ENCODE measurements at places on chromosomes 11 and 22.

- no peak for DNase-seq
Measured at GRCh38 chr11:9580894-9581293, 7.4 kb downstream of the WEE1 start.

GRCh38 chr11:11451501-11452005 is 98.5 kb upstream of the CSNK2A3 start:
- peak; percentile 64 for DNase-seq

GRCh38 chr11:57279116-57279515 is 42.1 kb upstream of the APLNR start:
- no peak for DNase-seq

- DNase-seq = no peak
Measured at GRCh38 chr11:1771700-1772099, 8.0 kb upstream of the CTSD start.

GRCh38 chr11:66637557-66638176 is 836 bp upstream of the RBM4 start:
- peak; percentile 21 for DNase-seq

GRCh38 chr11:111878385-111878848 is 548 bp downstream of the FDXACB1 start:
- DNase-seq = peak; percentile 24

DNA sequence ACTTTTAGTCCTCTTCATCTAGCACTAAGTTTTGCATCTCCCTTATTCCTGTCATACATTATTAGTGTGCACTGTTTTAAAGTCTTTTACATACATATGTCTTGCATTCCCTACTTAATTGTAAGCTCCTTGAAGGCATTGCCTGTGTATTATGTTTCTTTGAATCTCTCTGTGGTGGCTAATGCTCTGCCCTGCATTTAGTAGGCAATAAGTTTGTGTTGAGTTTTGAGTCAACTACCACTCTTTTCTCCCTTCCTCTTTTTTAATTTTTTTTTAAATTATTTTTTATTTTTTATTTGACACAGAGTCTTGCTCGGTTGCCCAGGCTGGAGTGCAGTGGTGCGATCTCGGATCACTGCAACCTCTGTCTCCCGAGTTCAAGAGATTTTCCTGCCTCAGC is 78.9 kb downstream of the ZBTB16 start:
- DNase-seq = no peak

DNA sequence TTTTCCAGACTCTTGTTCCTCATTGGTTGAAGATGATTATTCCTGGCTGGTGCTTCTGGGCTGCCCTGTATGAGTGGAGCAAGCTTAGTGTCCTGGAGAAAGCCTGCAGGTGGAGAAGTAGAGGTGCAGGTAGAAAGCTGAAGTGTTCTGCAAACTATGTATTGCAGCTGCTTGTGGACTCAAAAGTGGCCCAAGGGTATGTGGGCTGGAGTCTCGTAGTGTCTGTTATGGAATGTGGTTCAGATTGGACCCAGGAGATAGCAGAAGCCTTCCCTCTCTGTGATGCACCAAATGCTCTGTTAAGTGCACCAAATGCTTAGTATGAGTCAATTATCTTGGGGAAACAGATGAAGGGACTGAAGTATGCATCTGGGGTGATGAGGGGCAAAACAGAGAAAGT is 122.8 kb upstream of the CCDC90B start:
- no peak for DNase-seq

DNA sequence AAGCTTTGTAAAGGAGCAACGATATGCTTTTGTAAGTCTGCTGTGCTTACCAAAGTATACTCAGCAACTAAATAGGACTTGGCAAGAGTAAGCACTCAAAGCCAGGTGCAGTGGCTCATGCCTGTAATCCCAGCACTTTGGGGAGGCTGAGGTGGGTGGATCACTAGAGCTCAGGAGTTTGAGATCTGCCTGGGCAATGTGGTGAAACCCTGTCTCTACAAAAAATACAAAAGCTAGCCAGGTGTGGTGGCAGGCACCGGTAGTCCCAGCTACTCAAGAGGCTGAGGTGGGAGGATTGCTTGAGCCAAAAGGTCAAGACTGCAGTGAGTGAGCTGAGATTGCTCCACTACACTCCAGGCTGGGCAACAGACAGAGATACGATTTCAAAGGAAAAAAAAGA is 67.5 kb downstream of the PAK1 start:
- no peak for DNase-seq

- peak; percentile 44 for DNase-seq
Measured at GRCh38 chr11:125281831-125282595, 117.5 kb downstream of the PKNOX2 start.

DNA sequence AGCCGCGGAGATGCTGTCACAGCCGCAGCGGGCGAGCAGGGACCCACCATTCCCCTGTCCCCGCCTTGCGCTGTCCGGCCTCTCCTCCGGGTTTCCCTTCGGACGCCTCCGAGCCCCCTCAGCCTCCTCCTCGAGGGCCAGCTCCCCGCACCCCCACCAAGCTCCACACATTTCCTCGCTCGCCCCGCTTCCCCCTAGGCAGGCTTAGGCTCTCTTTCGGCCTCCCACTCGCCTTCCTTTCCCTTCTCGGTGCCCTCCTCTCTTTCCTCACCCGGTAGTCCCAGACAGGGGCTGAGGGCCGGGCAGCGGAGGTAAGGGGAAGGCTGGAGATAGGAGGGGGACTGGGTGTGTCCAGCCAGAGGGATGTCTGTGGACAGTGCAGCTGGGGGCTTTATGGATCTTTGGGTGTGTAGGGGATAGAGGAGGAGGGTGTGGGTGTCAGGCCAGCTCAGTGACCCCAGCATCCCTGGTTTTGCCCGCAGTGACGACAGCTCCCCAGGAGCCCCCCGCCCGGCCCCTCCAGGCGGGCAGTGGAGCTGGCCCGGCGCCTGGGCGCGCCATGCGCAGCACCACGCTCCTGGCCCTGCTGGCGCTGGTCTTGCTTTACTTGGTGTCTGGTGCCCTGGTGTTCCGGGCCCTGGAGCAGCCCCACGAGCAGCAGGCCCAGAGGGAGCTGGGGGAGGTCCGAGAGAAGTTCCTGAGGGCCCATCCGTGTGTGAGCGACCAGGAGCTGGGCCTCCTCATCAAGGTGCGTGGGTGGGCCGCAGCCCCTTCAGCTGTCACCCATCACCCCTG is 1.6 kb downstream of the KCNK4 start:
- DNase-seq = no peak

GRCh38 chr11:129319201-129319600 is 56.4 kb upstream of the BARX2 start:
- no peak for DNase-seq

- DNase-seq = no peak
Measured at GRCh38 chr11:3684129-3684818, 13.1 kb upstream of the CHRNA10 start.

- no peak for DNase-seq
Measured at GRCh38 chr22:27975381-27976013, 56.4 kb upstream of the PITPNB start.

DNA sequence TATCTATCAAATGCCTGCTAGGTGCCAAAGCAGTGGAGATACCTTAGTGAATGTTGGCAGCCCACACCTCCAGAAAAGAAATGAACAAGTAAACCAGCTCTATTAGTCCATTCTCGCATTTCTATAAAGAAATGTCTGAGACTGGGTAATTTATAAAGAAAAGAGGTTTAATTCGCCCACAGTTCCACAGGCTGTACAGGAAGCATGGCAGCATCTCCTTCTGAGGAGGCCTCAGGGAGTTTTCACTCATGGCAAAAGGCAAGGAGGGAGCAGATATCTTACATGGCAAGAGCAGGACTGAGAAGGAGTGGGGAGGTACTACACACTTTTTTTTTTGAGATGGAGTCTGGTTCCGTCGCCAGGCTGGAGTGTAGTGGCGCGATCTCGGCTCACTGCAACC is 18.7 kb upstream of the ZC3H12C start:
- DNase-seq = no peak

- DNase-seq = no peak
Measured at GRCh38 chr11:47553406-47553743, 443 bp upstream of the CELF1 start.

DNA sequence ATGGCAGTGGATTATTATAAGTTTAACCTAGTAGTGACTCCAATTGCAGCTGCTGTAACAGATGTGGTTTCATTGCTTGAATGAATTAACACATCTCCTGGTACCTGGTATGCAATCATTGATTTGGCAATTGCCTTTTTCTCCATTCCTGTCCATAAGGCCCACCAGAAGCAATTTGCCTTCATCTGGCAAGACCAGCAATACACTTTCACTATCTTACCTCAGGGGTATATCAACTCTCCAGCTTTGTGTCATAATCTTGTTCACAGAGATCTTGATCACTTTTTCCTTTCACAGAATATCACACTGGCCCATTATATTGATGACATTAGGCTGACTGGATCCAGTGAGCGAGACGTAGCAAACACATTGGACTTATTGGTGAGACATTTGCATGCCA is 128.7 kb upstream of the ZC3H12C start:
- no peak for DNase-seq

DNA sequence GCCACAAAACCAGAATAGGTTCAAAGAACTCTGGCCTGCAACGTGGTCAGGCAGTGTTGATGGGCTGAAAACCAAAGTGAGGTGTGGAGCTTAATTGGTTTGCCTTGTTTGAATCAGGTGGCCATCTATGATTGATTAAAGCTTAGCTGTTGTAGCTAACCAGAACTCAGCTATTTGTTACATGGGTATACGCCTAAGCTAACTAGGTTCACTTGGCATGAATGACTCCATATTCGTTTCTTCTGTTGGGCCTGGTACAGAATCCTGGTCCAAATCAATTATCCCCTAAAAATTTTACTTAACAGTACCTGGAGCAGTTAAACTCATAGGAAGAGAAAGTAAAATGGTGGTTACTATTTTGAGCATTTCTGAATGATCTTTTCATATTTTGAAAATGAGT is 7.7 kb upstream of the BAIAP2L2 start:
- DNase-seq = no peak

DNA sequence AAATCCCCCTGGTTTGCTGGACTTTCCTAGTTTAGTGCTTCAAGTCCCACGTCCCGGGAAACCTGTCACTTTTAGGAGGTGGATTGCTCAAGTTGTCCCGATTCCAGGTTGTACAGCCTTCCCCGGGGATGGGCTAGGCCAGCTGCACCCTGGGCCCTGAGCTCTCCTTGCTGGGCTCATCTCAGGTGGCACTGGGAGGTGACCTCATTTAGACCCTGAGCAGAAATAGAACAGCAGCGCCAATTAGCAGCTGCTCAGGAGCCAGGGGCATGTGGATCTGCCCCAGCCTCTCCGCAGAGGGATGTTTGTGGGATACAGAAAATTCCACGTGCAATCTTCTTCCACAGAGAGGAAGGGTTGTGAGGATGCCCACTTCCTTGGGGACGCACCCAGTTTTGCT is 9.6 kb upstream of the CERK start:
- DNase-seq = no peak

DNA sequence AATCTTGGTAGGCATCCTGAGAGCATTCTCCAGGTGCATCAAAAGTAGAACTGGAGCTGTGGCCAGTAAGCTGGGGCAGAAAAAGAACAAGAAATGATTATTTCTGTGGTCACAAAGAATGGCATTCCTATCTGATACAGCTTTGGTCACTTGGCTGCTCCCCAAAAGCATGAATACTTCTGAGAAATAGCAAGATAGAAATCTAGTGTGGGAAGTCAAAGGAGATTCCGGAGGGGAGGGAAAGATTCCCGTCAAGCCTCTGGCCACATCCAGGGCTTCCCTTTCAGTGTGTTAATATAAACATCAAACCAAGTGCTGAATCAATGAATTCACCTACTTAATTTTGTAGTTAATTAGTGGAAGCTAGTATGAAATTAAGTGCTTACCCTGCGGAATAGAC is 1185.4 kb downstream of the LRRC4C start:
- no peak for DNase-seq

GRCh38 chr11:66861774-66862558 is 5.1 kb downstream of the LRFN4 start:
- no peak for DNase-seq

- DNase-seq = no peak
Measured at GRCh38 chr11:129075757-129076156, 116.4 kb downstream of the ARHGAP32 start.

DNA sequence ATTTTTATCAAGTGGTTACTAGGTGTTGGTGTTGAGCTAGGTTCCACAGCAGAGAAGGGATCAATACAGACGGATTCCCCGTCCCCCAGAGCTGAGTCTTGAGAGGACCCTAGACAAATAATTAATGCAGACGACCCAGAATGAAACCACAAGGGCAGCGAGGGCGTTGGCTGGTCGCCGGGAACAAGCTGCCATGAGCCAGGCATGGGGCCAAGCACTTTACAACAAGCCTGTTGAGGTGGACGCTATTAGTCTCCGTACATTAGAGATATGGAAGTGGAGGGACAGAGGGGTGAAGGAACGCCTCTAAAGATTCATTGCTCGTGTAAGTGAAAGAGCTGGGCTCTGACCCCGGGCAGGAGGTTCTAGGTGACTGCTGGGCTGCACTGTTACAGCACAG is 77.1 kb upstream of the EIF3D start:
- no peak for DNase-seq

DNA sequence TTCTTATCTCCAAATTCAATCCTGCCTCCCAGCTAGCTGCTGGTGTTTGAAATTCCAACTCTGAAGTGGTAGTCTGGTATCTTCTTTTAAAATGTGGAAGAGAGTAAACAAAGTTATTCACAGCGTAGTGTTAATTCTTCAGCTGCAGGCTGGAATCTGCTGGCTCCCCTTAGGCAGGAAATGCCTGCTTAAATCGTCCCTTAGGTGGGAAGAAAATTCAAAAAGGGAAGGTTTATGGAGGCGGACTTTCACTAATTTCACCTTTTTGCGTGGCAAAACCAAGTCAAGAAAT is 439.0 kb upstream of the CCDC90B start:
- no peak for DNase-seq

DNA sequence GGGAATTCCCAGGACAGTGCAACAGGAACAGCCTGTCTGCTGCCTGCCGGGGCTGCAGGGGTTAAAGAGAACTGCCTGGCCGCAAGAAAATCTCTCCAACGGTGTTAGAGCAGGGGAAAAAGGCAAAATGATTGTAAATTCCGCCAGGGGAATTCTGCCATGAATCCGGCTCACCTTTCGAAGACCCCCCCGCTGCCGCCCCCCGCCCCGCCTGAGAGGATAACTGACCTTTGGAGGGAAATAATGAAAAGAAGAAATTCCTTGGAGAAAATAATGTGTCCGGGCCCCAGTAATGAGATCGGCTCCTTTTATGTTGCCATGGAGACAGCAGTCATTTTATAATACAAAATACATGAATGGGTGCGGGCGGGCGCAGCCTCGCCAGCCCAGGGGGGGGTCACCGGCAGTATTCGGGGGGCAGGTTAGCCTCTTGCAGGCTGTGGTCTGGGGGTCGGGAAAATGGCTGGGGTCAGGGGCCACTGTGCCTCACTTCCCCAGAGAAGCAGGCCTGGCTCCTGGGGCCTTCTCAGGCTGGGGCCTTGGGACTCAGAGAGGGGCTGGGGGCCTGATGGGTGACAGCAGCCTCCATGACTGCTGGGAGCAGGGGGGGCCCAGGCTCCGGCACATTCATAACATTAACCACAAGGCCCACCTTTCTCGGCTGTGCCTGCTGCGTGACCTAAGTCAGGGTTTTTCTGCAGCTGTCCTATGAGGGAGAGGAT is 228.1 kb downstream of the MN1 start:
- no peak for DNase-seq

- DNase-seq = no peak
Measured at GRCh38 chr11:120819003-120819402, 204.9 kb upstream of the TBCEL start.

- no peak for DNase-seq
Measured at GRCh38 chr11:125649465-125650166, 24.7 kb downstream of the CHEK1 start.

GRCh38 chr11:73461964-73462363 is 85.8 kb downstream of the RELT start:
- no peak for DNase-seq

GRCh38 chr11:119335655-119336543 is 1.6 kb downstream of the RNF26 start:
- DNase-seq = no peak
